Activated CD4-positive, alpha-beta T cell treated with anti-CD3 and anti-CD28 coated beads, Interleukin-2, Interleukin-4, amounts not matched to agents 100 ng/mL and 50 ng/mL, durations not matched to agents 16 hours and 8 hours (primary cell): ENCODE measurements at places on chromosomes 6 and 20.

DNA sequence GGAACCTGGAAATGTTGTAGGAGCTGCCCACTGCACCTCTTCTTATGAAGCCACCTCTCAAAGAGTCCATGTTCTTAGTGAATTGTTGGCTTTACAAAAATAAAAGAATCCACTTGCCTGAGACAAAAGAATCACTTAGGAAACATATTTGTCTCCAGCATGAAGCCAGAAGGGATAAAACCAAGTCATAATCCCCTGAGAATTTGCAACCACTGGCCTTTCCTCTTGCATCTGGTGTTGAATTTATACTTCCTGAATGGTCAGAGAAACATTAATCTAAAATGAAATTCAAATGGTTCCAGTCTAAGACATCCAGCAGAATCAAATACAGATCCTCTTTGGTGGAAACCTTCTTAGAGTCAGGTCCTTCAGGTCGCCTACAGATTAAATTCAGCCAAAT, 192.5 kb upstream of the ECI2 start:
- no peak for DNase-seq

DNA sequence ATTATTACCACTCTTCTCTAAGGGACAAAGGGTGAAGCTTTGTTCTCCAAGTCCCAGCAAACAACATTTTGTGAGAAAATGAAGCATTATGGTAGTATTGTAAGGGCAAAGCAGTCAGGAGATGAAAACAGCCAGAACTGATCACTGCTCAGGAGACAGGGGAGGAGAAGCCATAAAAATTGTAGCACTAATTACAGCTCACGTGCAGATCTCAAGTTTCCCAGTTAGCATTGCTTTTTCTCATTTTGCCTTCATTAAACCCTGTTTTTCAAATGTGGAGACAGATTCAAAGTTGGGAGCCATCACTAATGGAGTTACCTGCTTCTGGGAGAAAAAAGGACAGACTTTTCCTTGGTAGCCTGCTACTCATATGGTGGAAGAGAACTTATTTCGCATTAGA, 210.9 kb upstream of the PDE10A start:
- DNase-seq, result no peak

DNA sequence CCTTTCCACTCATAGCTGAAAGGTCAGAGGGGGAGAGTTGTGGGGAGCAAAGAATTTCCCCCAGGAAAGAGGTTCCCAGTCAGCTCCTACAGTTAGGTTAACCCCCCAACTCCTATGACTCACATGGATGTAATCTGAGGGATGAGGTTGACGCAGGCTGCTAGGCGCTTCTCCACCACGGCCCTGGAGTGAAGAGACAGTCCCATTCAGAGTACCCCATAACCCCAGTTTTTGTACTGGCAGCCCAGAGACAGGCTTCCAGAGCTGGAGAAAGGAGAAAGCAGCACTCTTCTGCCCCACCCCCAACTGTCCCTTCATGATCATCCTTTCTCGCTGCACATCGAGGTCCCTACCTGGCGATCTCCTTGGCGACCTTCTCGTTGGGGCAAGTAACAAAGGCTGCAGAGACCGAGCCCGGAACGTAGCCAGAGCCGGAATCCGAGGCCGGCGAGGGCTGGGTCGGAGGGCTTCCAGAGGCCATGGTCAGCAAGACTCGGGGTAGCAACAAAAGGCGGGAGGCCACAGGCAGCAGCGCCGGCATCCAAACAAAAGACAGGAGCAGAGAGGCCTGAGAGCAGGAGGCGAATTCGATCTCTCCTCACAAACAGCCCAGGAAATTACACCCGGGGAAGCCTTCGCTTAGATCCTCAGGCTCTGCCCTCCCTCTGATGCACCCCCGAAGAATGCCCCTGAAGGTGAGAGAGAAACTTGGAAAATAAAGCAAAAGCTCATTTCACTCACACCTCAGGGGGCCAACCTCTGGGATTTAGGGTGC, 592 bp downstream of the CUTA start:
- no peak for DNase-seq

DNA sequence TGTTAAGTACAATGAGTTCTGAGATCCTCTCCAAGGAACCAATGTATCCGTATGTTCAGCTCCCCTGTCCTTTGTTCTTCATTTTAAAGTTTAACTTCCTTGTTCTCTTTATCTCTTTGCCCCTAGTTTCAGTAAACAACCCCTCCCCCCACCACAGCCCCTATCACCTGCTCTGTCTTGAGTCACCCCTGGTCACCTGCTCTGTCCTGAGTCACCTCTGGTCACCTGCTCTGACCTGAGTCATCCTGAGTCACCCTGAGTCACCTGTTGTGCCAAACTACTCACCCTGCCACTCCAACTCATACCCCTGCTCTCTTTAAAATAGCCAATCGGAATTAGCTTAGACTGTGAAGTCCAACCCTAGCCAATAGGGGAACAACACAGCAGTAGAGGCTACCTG, 288.7 kb upstream of the CDYL start:
- no peak for DNase-seq

DNA sequence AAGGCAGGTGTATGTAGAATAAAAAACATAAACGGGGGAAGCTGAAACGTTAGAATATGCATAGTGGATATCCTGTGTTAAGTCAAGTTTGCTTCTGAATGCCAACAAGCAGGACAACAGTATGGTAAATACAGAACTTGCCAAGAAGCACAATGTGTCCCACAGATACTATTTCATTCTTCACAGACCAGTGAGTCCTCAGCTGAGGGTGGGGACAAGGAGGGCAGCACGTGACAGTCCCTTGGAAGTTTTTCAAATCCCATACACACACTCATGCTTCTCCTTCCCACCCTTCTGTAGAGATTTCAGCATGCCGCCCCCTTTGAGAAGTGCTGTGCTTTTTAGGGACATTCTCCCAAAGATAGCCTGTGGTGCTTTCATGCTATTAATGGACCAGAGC, 268.5 kb upstream of the ECI2 start:
- no peak for DNase-seq

- DNase-seq, result peak; percentile 55
Measured at GRCh38 chr6:42136508-42137193, 5.8 kb downstream of the C6orf132 start.

DNA sequence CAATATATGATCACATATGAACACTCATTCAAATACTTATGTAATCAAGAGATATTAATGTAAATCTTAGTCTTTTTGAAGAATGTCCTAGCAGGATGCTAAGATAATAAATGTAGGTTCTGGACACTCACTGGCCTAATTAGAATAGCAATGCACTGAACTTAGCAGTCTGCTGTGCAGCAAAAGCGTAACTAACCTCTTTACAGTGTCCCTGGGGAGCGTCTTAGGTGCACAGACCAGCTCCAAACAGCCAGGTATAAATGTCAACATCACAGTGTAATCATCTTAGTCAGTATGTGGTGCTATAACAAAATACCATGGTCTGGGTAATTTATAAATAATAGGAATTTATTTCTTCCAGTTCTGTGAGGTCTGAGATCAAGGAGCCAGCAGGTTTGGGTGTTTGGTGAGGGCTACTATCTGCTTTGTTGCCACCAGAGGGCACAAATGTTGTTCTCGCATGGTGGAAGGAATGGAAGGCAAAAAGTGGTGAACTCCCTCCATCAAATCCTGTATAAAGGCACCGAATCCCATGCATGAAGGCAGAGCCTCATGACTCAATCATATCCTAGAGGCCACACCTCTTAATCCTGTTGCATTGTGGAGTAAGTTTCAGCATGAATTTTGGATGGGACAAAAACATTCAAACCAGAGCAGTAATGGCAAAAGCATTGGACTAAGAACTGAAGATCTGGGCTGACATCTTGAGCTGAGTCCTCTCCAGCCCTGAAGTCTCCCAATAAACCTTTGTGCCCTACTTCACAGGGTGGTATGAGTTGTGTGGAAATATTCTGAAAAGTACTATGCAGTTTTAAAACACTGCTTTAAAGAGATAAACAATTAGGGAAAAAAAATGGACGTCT, 41.8 kb upstream of the FOXO3 start:
- peak; percentile 9 for DNase-seq

DNA sequence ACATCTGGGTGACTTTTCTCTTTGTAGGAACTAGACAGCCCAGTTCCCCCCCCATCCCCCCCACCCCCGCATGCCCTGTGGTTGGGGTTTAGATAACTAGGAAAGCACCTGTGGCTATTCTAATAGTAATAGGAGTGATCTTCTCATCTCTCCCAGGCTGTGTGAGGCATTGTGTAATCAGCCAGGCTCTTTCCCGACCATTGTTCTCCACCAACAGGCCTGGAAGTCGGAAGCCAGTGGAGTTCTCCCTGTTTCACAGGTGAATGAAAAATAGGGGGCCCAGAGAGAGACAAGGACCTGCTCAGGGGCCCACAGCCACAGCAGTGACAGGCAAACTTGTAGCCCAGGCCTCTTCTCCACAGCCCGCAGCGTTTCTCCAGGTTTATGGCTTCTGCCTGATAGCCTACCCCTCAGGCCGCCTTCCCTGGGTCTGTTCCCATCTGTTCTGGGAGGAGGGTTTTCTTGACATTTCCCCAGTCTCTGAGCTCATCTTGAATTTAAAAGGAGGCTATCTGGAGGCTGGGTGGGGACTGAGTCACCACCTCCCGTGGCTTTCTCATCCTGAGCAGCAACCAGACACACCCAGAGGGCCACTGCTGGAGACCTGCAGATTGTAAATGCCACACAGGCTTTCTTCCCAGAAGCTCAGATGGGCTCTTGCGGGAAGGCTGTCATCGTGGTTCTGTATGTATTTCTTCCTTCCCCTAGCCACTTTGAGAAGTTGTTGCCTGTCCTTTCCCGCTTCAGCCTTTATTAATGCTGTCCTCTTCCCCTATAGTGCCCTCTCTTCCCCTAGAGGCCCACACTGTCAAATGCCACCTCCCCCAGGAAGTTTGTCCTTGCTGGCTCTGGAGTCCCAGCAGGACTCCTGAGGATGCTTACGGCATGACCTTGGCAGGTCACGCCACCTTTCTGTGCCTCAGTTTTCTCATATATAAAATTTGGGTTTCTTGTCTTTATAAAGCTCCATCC, 75.9 kb upstream of the MYL9 start:
- DNase-seq, result peak; percentile 53

GRCh38 chr20:32483351-32484224, 101.5 kb downstream of the NOL4L start:
- peak; percentile 23 for DNase-seq

DNA sequence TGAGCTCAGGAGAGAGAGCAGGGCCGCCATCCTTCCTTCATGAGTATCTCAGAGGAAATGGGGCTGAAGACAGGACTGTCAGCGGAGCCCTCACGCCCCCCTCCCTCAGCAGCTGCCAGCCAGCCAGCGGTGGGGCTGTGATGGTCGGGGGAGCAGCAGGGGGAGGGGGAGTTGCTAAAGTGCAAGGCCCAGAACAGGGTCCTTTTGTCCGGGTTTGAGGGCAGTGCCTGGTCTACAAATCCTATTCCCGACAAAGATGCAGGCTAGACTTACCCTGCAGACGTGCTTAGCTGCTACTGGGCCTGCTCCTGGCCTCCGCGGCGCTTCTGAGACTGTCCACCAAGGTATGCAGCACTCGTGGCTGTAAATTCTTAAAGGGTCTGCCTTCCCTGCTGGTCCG, 593.4 kb upstream of the CDH4 start:
- no peak for DNase-seq

DNA sequence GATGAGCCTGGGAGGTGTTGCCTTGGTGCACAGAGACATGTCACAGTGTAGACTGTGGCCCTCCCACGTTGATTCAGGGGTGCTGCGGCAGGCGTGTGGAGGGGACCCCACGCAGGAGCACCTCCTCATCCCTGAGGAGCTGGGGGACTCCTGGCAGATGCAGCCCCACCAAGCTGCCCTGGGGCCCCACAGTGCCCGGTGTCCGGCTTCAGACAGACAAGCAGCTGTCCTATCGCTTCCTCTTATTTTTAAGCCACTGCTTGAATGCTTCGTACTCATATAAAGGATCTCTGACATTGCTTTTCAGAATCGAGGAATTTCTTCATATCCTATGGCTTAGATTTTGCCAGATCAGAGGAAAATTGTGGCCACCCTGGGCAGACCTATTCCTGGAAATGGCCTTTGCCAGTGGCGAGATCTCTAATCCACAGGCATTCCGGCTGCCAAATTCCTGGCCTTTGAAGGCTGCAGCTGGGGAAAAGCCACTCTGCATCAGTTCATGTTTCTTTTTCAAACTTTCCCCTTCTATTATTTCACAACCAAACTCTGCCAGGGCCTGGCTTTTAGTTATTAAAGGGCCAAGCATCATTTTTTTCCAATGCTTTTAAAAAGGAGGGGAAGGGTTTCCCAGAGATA, 337.0 kb downstream of the THBS2 start:
- DNase-seq, result no peak

- DNase-seq, result peak; percentile 7
Measured at GRCh38 chr6:128519931-128520435, 416 bp downstream of the PTPRK start.

DNA sequence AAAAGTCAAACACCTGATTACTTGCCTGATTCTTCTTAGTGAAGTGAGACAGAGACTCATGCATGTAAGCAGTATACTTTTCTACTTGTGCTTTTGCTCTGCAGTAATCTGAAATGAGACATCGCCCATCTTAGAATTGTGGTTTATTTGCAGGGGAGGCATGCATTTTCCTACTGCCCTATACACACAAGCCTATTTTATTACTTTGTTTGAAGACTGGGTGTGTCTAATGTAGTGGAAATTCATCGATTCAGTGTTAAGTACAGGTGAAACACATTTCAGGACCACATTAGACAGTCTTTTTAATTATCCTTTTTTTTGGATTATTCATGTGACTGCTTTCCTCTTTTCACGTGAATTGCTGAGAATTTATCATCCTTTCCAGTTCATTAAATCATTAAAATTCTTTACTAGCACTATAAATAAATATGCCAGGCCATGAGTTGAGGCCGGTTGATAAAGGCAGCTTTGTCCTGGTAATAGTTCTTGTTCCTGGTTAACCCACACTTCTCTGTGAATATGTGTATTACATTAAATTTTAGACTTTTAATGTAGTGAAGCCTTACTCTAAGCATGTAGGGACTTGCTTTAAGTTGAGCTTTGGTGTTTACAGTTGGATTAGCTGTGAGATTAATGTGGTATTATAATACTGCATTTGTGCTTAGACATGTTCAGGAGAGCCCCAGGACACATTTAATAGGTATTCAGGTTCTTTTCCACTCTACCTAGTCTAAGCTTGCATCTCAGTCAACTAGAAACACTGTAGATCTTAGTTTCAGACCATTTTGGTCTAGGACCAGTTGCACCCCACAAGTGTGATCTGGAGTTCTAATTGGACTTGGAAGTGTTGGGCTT, 10.8 kb upstream of the BTBD3 start:
- DNase-seq, result no peak

GRCh38 chr6:82205930-82206392, 41.6 kb downstream of the IBTK start:
- DNase-seq, result no peak

DNA sequence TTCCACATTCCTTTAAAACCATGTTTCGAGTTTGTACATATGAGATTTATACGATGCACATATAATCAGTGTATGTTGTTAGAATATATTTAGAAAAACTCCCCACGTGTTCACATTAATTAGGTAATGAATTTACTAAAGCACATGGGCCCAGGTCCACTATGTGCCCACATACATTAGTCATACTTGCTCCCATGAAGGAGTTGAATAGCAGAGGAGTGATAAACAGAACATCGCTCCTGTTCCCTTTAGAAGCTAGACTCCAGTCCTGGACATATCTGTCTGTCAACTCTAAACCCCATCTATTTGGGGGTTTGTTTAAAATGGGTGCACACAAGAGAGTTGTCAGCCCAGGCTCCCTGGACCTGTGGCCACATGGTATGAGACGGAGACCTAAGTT, 108.1 kb upstream of the TIAM2 start:
- DNase-seq, result no peak
